ENCODE measurements at places on chromosomes 1 and 21.

- DNase-seq: no peak
These were observed 32.1 kb upstream of the PAXBP1 start for GRCh38 chr21:32803651-32804050.

GRCh38 chr1:15684468-15685291 is 560 bp downstream of the PLEKHM2 start:
- no peak for DNase-seq

DNA sequence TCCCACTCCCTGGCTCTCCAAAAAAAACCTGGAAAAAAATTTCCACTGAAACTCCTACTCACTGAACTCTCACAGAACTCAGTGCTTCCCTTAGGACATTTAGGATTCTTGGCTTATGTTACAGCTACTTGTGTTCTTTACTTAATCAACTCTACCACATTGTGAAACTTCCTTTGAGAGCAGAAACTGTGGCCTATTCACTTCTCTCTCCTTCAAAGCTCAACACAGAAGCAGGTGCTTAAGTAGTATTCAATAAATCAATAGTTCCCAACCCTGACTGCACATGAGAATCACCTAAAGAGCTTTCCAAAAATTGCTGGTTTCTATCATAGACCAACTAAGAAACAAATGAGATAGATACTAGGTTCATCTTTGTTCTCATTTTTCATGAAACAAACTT is 67.9 kb upstream of the DMRTA2 start:
- DNase-seq: no peak

- no peak for DNase-seq
These were observed 6.3 kb upstream of the SGIP1 start for GRCh38 chr1:66527686-66528085.

GRCh38 chr1:43284065-43284464 is 1.3 kb downstream of the C1orf210 start:
- no peak for DNase-seq

GRCh38 chr1:98482611-98483010 is 178.9 kb upstream of the SNX7 start:
- DNase-seq: no peak

- no peak for DNase-seq
These were observed 92.6 kb upstream of the NGF start for GRCh38 chr1:115430441-115431158.

DNA sequence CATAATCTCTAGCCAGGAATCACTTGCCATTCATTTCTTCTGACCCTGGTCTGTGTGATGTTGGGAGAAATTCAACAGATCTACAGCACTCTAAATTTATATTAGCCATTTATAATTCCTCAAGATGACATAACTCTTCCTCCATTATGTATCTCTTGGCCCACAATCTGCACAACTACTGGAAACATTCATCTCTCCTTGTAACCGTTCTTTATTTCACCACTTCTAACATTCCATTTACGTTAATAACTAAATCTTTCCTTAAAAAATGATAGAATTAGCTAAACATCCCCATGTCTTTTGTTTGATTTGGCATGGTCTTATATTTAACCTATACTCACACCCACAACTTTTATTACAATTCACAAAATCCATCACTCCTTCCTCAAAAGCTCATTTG is 166.0 kb downstream of the COL11A1 start:
- no peak for DNase-seq

GRCh38 chr21:24197923-24198322 is 1409.4 kb downstream of the MRPL39 start:
- no peak for DNase-seq

GRCh38 chr1:30986755-30987154 is 78.2 kb upstream of the SDC3 start:
- DNase-seq: no peak

DNA sequence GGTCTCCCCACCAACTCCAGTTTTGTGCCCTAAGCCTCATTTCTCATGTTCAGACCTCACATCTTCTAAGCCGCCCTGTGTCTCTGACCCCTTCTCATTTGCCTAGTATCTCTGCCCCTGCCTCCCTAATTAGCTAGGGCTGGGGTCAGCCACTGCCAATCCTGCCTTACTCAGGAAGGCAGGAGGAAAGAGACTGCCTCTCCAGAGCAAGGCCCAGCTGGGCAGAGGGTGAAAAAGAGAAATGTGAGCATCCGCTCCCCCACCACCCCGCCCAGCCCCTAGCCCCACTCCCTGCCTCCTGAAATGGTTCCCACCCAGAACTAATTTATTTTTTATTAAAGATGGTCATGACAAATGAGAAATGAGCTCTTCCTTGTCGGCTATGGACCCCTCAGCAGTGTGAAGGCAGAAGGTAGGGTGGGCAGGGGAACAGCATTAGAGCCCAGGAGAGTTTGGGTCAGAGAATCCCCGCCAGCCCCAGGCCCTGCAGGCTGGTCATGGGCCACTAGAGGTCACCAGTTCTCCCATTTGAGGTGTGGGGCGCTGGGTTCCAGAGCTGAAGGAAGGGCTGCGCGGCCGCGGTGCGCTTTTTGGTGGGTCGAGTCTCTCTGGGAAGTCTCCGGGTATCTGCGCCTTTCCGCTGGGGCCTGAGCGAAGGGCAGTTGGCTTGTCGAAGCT is 11.5 kb downstream of the ADAMTSL4 start:
- peak; percentile 82 for DNase-seq

DNA sequence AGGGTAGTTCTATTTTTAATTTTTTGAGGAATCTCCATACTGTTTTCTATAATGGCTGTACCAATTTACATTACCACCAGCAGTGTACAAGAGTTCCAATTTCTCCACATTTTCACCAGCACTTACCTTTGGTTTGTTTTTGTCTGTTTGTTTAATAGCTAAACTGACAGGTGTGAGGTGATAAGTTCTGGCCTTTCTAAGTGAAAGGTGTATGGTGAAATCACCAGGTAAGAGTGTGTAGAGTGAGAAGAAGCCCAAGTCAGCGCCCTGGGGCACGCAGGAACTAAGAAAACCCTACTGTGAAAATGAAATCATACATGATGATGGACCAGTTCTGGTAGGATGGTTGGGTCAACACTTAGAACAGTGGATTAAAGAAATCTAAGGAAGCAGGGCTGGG is 34.5 kb downstream of the BTG3 start:
- DNase-seq: no peak

- DNase-seq: no peak
These were observed 316.9 kb upstream of the CXADR start for GRCh38 chr21:17195976-17196375.

GRCh38 chr1:230425252-230426091 is 660 bp downstream of the PGBD5 start:
- no peak for DNase-seq

DNA sequence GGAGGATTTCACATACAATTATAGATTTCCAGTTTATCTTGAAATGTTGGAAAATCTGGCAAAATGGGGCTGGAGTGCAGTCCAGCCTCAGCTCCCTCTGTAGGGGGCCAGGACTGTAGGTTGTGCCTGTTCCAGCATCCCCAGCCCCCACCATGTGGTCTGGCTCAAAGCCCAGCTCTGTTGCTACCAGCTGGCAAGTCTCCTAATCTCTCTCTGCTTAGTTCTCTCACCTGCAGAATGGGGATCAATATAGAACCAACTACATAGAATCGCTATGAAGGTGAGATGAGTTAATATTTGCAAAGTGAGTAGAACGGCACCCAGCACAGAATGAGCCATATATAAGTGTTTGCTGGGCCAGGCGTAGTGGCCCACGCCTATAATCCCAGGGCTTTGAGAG is 50.0 kb upstream of the TARDBP start:
- DNase-seq: peak; percentile 94

DNA sequence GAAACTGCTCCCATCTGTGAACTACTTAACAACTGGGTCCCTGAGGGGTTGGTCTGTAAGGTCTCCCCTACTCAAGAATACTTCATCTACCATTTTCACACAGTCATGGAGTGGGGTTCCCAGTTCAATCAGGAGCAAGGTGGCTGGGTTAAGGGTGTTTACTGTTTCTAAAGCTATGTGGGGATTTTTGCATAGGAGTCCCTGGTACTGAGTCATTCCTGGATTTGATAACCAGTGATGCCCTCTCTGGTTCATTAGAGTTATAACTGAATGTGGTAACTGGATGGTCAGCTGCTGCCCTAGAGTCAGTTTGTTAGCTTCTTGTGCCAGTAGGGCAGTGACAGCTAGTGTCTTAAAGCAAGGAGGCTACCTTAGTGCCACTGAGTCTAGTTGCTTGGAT is 29.4 kb upstream of the KCNJ15 start:
- no peak for DNase-seq

- peak; percentile 72 for DNase-seq
These were observed at the start of gene RIT1 for GRCh38 chr1:155911156-155912055. RIT1 (minus strand) TSS chr1:155911349; CDS start chr1:155910761, 588 bp downstream.

- DNase-seq: no peak
These were observed 22.6 kb downstream of the PLPPR5 start for GRCh38 chr1:98981917-98982513.

DNA sequence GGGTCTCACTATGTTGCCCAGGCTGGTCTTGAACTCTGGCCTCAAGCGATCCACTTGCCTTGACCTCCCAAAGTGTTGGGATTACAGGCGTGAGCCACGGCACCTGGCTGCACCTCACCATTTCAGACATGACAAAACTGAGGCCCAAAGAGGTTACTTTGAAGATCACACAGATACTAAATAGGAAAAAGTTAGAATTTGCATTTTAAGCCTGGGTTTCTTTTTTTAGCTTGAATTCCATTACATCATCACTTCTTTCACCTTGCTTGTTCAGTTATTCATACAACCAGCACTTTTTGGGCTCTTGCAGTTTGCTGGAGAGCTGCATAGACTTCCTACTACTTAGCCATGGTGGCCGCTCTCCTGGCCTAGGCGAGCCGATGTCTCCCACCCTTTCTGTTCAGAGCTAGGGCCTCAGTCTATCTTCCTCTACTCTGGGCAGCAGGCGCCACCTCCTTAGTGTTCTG is 16.3 kb upstream of the CD2 start:
- DNase-seq: no peak

DNA sequence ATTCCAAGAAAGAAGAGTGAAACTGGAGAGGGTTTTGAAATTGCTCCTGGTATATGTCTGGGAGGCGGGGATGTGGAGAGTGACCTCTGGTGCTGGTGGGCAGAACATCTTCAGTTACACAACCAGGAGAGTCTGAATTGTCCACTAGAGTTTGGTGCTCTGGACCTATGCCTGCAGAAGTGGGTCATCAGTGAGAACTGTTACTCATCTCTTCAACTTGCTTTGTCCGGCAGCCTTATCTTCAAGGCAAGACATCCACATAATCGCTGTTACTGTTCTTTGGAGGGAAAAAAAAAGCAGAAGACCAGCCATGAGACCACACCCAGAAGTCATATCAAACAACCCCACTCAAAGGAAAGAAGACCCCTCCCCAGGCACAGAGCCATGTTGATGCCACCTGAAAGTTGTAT is 14.9 kb downstream of the SH2D1B start:
- no peak for DNase-seq

- DNase-seq: no peak
These were observed 14.1 kb downstream of the HIPK1 start for GRCh38 chr1:113943028-113943811.

DNA sequence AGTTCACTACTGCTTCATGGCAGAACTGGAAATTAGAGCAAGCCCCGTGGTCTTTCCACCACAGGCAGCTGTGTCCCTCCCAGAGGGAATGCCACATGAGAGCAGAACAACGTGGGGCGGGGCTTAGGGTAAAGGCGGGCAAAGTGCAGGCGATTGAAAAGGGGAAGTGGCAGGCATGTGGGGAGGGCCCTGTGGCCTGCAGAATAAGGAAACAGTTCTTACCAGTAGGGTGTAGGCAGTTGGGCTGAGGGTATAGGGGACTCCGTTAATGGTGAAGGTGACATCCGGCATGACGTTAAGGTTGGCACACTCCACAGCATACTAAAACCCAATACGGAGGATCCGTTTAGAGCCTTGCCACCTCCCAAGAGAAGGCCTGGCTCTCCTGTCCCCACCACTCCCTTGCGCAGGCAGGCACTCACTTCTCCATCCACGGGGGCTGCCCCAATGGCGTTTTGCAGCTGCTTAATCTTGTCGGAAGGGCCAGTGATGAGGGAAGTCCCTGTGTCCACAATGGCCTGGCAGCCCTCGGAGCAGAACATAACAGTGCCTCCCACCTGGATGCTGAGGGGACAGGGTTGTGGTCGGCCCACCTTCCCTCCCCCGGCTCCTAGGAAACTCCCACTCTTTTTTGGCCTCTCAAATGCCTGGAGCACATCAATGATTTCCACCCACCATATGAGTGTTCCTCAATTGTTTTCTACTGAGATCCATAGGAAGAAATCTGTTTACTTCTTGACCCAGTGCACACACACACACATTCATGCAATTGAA is 9.1 kb upstream of the RAB7B start:
- no peak for DNase-seq

DNA sequence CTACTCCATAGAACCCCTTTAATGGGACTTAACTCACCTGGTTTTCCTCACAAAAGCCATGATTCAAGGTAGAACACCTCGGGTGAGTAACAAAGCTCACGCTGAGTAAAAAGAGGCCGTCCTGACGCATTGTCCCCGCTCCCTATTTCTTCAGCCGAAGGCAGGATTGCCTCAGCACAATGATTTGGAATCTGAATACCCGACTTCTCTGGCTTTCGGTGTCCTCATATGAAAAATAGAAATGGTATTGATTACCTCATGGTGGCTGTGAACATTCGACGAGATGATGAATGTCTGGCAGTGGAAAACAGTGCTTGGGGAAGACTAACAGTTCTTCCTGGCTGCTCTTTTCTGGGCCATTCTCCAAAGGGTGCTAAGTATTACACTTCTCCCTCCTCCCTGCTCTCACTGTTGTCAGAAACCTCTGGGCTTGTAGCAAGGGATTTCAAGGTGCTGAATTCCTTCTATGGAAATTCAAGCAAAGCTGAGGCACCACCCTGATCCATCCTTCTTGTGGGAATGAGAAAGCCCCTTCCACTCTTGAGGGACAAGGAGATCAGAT is 148.3 kb downstream of the C1orf94 start:
- no peak for DNase-seq

DNA sequence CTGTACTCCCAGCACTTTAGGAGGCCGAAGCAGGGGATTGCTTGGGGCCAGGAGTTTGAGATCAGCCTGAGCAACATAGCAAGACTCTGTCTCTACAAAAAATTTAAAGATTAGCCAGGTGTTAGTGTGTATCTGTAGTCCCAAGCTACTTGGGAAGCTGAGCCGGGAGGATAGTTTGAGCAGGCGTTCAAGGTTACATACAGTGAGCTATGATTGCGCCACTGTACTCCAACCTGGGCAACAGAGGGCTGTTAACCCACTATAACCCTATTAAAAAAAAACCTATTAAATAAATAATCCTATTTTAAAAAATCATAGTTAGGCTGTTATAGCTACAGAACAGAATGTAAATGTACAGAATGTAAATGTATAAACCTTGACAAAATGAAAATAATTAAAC is 2.2 kb downstream of the MIS18A start:
- no peak for DNase-seq

GRCh38 chr1:6294890-6295556 is 34.1 kb upstream of the GPR153 start:
- no peak for DNase-seq

- no peak for DNase-seq
These were observed 61.5 kb downstream of the MAB21L3 start for GRCh38 chr1:116172666-116173065.

GRCh38 chr1:21312407-21312992 is 22.2 kb upstream of the ECE1 start:
- no peak for DNase-seq

Data from NCI-H1092 (cell line).